Heart right ventricle (tissue), 16 donors: ENCODE measurements at places on chromosomes 4 and X. TPM values are rescaled to one million over a fixed set of nuclear protein-coding genes. Genes with fewer than 3 reads are reported as not detected.

Gene SSX7
- not detected for total RNA-seq

DNA sequence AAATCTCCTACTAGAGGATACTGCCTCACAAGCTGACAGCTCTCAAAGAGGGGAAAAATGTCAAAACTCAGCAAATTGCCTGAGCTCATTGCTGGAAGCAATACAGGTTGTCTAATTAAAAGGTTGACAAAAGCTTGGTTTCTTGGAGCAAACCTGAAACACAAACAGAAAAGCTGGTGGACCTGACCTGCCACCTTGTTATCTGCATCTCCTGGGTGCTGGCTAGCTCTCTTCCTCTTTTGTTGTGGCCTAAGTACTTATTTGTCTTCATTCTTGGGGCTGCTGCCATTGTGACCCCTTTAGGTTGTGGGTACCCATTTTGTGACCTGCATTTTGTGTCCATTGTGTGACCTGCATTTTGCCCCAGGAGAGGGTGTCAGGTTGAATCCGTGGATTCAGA, 184.5 kb downstream of the KIT start:
- no peak for DNase-seq

DNA sequence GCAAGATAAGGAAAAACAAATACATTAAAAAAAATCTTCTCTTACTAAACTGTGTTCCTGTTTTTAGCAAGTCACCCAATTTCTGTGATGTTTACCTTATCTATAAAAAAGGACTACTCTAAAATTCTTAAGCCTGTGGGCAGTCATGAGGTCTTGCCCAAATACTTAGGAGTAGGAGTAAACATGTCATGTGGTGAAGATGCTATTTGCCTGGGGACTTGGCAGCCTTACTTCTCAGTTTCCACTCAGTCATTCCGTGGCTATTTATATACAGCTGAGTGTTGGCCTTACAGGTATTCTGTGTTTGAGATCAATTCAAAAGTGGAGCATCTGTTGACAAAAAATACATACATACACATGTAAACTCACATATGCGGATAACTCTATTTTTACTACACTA, 89.9 kb upstream of the TLR2 start:
- DNase-seq, result no peak

Gene CT45A2
- total RNA-seq, result not detected

GRCh38 chr4:14800977-14801376, 201.3 kb upstream of the CPEB2 start:
- no peak for DNase-seq

Gene TMEM185A
- total RNA-seq, result 36.5 TPM

Gene ZNF711
- 1.8 TPM for total RNA-seq

DNA sequence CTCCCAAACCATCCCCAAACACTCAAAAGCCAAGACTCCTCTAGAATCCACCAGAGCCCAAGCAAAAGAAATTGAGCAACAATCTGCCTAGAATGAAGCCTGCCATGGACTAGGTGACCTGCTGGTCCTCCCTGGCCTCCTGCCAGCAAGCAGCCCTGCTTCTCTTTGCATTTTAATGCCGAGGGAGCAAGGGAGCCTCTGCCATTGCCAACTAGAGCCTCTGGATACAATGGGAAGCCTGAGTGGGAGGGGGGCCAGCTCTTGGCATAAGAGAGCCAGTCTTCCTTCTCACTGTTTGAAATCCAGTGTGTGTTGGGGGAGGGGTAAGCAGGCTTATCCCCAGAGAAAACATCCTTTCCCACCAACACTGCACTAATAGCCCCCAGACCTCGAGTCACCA, 1.5 kb upstream of the GDPD2 start:
- no peak for DNase-seq

DNA sequence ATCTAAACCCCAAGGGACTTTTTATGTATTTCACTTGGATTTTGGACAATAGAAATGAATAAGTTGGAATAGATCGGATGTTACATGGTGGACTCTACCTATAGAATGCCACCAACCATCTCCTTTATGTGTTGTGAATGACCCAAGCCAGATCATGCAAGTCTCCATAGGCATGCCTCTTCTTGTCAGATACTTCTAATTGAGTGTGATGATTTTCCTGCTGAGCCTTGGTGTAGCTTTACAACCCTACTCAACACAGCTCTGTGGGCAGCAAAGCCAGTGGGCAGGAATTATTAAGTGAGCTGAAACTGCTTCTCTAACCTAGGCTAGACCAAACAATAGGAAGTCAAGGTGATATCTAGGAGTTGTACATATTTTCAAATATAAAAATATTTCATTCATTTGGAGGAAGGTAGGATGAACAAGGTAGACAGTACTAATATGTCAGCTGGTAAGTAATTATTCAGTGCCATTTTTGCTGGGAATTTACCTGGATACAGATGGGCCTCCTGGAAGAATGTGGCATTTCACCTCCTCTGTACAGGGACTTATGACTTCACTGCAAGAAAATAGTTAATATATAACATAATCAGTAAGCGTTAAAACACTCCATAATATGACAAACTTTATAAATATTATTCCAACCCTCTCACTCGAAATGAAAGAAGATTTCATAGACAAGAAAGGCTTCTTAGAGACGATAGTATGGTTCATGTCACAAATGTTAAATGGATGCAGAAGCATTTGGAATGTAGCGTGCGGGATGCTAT, 298.0 kb upstream of the FAT1 start:
- no peak for DNase-seq

Gene SPANXC
- total RNA-seq, result not detected

Gene H2BW2
- total RNA-seq, result not detected

Gene PWWP3B
- 12.7 TPM for total RNA-seq

Gene TCEAL6
- total RNA-seq, result not detected

Gene SLC49A3
- 9.8 TPM for total RNA-seq

GRCh38 chr4:5066101-5066500, 14.8 kb downstream of the STK32B start:
- no peak for DNase-seq

DNA sequence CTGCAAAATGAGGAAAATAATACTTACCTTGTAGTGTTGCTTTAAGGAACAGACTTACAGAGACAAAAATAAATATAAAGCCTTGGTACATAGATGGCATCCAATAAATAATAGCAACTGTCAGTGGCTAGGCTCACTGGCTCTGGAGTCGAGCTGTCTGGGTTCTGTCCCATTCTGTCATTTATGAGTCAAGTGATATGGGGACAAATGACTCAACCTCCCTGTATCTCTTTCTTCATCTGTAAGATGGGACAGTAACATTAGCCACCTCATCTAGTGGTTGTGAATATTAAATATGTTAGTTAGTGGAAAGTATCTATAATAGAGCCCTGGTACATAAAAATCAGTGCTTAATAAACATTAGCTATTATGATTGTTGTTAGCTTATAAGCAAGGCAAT, 16.7 kb upstream of the GATB start:
- no peak for DNase-seq

DNA sequence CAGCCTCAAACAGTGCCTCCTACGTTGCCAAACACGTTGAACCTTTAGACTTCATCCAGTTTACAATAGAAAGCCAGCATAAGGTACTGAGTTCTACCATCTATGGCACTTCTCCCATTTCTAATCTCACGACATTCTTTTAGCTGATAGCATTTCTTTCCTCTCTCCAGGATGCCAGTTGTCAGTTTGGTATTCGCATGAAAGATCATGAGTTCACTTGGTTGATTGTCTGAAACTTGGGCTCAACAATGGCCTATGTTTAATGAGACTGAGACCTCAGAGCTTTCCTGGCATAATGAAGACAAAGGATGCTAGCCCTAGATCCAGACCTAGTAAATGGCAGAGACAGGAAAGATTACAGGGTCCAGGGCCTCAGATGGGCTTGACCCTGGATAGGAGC, 69.2 kb upstream of the SPRY1 start:
- no peak for DNase-seq

GRCh38 chr4:149465955-149466354, 349.7 kb downstream of the IQCM start:
- DNase-seq, result no peak

DNA sequence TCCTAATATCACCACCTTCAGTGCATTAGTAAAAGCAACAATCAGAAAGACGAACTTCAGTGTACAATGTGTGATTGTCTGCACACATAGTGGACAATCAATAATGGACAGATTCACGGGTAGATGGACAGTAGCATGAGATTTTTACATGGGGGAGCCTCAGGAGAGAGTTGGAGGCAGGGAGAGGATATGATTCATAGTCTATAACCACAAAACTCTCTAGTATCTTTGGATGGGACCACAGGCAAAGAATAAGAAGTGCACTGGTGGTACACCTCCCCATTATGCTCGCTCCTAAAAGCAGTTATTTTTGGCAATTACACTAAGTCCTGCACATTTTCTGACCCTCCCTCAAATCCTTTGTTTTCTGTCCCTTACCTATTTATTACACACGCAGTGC, 624.4 kb upstream of the ACTRT1 start:
- no peak for DNase-seq

DNA sequence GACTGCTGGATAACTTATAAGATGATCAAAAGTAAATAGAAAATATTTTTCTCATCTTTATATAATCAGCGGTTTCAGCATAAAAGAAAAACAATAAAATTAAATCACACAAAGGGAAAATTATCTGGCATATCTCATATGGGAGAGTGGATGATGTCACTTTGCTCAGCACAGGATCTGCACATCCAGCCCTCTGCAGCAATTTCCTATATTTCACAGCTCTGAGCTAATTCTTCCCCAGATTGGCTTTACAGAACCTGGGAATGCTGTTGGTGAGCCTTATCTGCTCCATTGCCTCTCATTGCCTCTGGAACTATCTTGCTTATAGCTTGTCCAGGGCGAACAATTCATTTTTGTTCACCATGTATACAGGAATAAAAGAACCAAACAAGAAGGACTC, 21.0 kb downstream of the FREM3 start:
- DNase-seq, result no peak

DNA sequence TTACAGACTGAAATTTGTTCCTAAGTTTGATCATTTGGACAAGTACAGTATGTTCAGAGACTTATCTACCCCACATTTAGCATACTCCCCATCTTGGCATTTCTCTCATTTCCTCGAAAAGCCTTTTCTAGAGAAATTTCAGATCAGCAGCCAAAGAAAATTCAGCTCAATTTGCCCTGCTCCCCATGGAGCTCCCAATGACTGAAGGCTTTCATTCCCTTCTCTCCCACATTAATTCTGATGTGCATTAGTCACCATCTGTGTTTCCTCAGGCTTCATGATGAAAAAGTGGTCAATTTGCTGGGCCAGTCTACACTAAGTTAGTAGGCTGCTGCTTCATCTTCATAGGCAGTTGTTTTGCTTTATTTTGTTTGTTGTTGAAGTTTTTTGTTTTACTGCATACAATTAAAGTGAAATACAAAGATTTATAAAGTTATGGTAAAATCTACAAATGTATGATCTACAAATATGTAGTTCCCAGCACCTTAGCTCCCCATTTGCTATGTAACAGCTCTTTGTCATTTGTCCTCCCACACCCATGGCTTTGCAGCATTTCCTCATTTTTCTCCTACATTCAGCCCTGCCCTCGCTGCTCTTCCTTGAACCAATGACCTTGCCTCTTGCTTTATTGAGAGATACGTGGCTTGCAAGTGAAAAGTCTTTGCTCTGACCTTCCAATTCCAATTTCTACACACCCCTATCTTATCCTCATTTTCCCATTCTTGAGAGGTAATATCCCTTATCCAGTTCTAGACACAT, 193.9 kb downstream of the ANAPC10 start:
- DNase-seq, result no peak

DNA sequence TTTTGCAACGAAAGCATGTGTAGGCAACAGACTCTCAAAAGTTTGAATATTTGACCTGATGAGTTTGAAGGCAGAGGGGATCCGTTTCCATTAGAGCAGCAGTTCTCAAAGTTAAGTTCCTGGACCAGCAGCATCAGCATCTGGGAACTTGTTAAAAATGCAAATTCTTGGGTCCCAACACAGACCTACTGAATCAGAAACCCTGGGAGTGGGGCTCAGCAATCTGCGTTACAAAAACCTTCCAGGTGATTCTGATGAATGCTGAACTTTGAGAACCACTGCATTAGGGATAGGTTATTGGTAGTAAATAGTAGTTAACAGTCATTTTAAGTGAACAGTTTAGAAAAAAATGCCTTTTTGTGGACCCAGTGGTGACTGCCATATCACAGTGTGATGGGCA, 98.8 kb downstream of the PDE5A start:
- DNase-seq, result no peak

Gene DGAT2L6
- not detected for total RNA-seq

GRCh38 chr4:99845179-99845578, 28.6 kb downstream of the DAPP1 start:
- DNase-seq, result no peak

DNA sequence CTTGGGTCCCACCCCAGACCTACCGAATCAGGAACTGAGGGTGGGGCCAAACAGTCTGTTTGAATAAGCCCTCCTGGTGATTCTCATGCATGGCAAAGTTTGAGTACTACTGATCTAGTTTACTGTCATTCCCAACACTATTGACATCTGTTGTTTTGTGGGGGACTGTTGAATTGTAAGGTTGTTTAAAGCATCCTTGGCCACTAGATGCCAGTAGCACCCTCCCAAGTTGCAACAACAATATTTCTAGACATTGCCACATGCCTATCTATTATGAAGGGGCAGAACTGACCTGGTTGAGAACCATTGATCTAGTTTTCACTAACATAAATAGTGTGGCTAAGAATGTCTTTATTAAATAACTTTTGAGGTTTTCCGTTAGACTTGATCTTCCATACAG, 15.1 kb downstream of the TAF9B start:
- no peak for DNase-seq

Gene CC2D2A
- 10.6 TPM for total RNA-seq
